ENCODE measurements at places on chromosomes 13 and 19. TPM values are rescaled to one million over a fixed set of nuclear protein-coding genes. Genes with fewer than 3 reads are reported as not detected.

SACS gene
- 32.1 TPM for total RNA-seq

GARRE1 gene
- total RNA-seq = 33.5 TPM

GFY gene
- not detected for total RNA-seq

CABP5 gene
- not detected for total RNA-seq

NLRP5 gene
- total RNA-seq = not detected

ZNF44 gene
- 7.8 TPM for total RNA-seq

RCBTB1 gene
- 26.2 TPM for total RNA-seq

CD79A gene
- total RNA-seq = not detected

ADGRE3 gene
- not detected for total RNA-seq

ZNF665 gene
- total RNA-seq = 5.1 TPM

KASH5 gene
- not detected for total RNA-seq

IGFL2 gene
- not detected for total RNA-seq

CEACAM5 gene
- total RNA-seq = not detected

- H3K36me3 ChIP-seq = no peaks in the 10 kb centered on the region
- H3K27me3 ChIP-seq = no peaks in the 10 kb centered on the region
- H3K4me1 ChIP-seq = peaks cover 37% of the 10 kb centered on the region
- peak; percentile 96 for DNase-seq
Observed at GRCh38 chr19:17135001-17135853, 59.6 kb downstream of the MYO9B start.

DNA sequence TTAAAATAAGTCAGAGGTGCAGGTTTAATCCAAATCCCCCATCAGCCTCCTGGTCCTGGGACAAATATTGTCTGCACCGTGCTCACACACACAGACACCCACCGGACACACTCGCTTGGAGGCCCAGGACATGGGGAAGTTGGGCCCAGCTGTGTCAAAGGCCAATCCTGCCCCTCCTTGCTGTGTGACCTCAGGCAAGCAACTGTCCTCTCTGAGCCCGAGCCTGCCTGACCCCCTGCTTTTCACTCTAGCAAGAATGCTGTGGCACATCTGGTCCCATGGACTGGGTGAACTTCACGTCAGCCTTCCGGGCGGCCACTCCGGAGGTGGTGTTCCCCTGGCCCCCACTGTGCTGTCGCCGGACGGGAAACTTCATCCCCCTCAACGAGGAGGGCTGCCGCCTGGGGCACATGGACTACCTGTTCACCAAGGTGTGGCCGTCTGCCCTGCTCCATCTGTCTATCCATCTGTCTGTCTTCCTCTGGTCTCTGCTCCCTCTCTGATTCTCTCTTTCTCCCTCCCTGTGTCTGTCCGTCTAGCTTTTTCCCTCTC is 9.3 kb downstream of the UPK1A start:
- H3K27me3 ChIP-seq = peaks cover 8% of the 10 kb centered on the region
- DNase-seq = no peak
- H3K27ac ChIP-seq = no peak overlapping the region
- no peak overlapping the region for H3K4me3 ChIP-seq

GRCh38 chr13:100182900-100183490 is 94.1 kb downstream of the PCCA start:
- H3K27ac ChIP-seq = no peak overlapping the region
- no peaks in the 10 kb centered on the region for H3K36me3 ChIP-seq
- no peaks in the 10 kb centered on the region for H3K27me3 ChIP-seq
- H3K4me1 ChIP-seq = peaks cover 12% of the 10 kb centered on the region

- H3K4me3 ChIP-seq = no peak overlapping the region
- H3K27me3 ChIP-seq = no peaks in the 10 kb centered on the region
- no peak for DNase-seq
- no peaks in the 10 kb centered on the region for H3K36me3 ChIP-seq
- no peak overlapping the region for H3K27ac ChIP-seq
Observed at GRCh38 chr13:42762251-42762650, 19.1 kb upstream of the FAM216B start.

- no peak overlapping the region for H3K4me3 ChIP-seq
- H3K27ac ChIP-seq = no peak overlapping the region
- H3K4me1 ChIP-seq = peaks cover 30% of the 10 kb centered on the region
- DNase-seq = no peak
- no peaks in the 10 kb centered on the region for H3K36me3 ChIP-seq
Observed at GRCh38 chr13:44117351-44117750, 237.6 kb downstream of the LACC1 start.

DNA sequence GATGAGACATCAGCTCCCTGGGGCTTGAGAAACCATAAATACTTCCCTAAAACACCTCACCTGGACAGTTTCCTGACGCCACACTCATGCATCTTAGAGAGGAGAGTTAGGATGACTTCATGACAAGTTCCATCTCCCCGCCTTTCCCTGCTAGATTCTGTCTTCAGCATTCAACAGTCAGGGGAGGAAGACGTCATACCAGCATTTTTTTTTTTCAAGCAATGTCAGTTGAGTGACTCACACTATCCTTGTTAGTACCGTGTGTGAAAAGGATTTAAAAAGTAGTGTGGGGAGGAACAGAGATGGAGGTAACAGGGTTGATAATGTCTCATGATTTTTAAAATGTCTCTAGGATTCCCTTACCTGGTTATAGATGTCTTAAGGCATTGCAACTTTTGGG is at the start of gene OR7D2:
TSS of gene OR7D2 (plus strand) at position 79 of the 400 bp plus-strand sequence. CDS start 6,803 bp downstream, outside the sequence.
- no peak within 1 kb of the TSS for H3K27ac ChIP-seq
- H3K4me1 ChIP-seq = no peaks in the 10 kb centered on the region
- no peak for DNase-seq
- H3K4me3 ChIP-seq = no peak within 1 kb of the TSS
- peaks cover 10% of the 10 kb centered on the region for H3K36me3 ChIP-seq

- no peak for DNase-seq
- no peak overlapping the region for H3K27ac ChIP-seq
- H3K27me3 ChIP-seq = no peaks in the 10 kb centered on the region
- H3K4me1 ChIP-seq = peaks cover 3% of the 10 kb centered on the region
- no peak overlapping the region for H3K4me3 ChIP-seq
- peaks cover 3% of the 10 kb centered on the region for H3K36me3 ChIP-seq
Observed at GRCh38 chr19:18764591-18765051, 26.5 kb downstream of the COMP start.

- DNase-seq = no peak
- H3K4me1 ChIP-seq = no peaks in the 10 kb centered on the region
- no peak overlapping the region for H3K4me3 ChIP-seq
- H3K27me3 ChIP-seq = no peaks in the 10 kb centered on the region
- H3K36me3 ChIP-seq = no peaks in the 10 kb centered on the region
Observed at GRCh38 chr13:53201454-53202225, 173.0 kb downstream of the OLFM4 start.

DNA sequence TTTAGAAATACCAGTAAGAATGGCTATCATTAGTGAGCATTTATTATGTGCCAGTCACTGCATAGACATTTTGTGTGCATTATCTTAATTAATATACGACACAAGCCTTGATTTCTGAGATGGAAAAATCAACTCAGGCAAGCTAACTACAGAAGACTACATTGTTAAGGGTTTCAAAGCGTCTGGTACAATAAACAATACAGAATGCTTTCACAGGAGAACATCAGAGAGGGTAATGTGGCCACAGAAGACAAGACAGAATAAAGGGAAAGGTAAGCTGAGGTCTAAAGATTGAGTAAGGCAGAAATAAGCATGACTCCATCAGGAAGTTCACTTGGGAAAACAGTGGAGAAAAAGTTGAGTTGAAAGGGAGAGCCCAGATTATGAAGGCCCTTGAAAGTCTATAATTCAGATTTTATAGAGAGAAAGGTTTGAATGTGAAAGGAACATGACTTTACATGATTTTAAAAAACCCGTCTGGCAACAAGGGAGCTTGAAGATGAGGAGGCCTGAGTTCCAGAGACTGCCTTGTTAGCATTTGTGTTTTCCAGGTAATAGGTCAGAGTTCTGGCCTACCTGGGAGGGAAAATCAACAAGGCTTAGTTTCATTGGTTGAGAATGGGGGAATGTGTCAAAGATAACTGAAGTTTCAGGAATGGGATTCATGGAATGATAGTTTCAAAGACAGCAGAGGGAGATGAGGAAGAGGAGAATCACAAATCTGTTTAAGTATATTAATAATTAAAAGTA is 1.8 kb upstream of the MBNL2 start:
- H3K27ac ChIP-seq = no peak overlapping the region
- no peak overlapping the region for H3K4me3 ChIP-seq
- DNase-seq = no peak
- peaks cover 20% of the 10 kb centered on the region for H3K4me1 ChIP-seq
- no peaks in the 10 kb centered on the region for H3K36me3 ChIP-seq
- no peaks in the 10 kb centered on the region for H3K27me3 ChIP-seq

DNA sequence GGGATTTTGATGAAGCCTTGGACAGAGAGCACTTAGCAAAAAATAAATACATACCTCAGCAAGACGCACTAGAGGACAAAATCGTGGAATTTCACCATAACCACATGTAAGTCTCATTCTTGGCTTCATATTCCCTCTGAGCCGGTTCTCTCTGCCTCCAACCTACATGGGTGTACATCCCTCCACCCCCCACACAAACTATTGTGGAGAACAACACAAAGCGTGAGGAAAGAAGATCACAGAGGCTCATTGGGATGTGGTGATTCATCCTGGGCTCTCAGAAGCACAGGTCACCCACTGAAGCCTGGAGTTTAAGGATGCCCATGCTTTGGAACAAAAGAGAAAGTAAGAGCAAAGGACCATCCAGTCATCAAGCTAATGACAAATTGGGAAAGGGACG is 192.2 kb downstream of the STK24 start:
- H3K4me1 ChIP-seq = peaks cover 25% of the 10 kb centered on the region
- DNase-seq = no peak
- peak overlapping the region; percentile 74 for H3K27ac ChIP-seq
- H3K27me3 ChIP-seq = no peaks in the 10 kb centered on the region
- peaks cover 77% of the 10 kb centered on the region for H3K36me3 ChIP-seq
- no peak overlapping the region for H3K4me3 ChIP-seq

DNA sequence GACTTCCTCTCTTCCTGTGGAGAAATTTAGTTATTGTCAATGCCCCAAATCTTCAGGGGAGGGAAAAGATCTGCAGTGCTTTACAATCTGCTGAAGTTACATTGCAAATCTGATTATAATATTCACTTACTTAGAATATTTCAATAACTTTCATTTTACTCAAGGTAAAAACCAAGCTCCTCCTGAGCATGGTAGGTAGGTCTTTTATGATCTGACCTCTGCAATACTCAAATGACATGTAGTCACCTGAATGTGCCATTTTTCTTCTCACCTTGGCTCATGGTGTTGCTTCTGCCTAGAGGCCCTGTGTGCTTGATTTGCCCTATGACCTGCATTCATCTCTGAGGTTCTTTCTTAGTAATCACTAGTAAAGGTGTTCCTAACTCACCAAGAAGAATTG is 331.4 kb downstream of the HS6ST3 start:
- no peak overlapping the region for H3K4me3 ChIP-seq
- no peaks in the 10 kb centered on the region for H3K4me1 ChIP-seq
- H3K36me3 ChIP-seq = no peaks in the 10 kb centered on the region
- DNase-seq = no peak

- no peak overlapping the region for H3K27ac ChIP-seq
- H3K4me1 ChIP-seq = no peaks in the 10 kb centered on the region
- no peak overlapping the region for H3K4me3 ChIP-seq
Observed at GRCh38 chr19:31749231-31749630, 400.0 kb upstream of the TSHZ3 start.

GRCh38 chr19:47623921-47624391 is 15.0 kb downstream of the BICRA start:
- H3K27me3 ChIP-seq = no peaks in the 10 kb centered on the region
- peaks cover 23% of the 10 kb centered on the region for H3K4me1 ChIP-seq
- H3K36me3 ChIP-seq = peaks cover 4% of the 10 kb centered on the region
- DNase-seq = no peak

GRCh38 chr13:76267216-76267615 is 619.0 kb downstream of the KCTD12 start:
- peaks cover 10% of the 10 kb centered on the region for H3K27me3 ChIP-seq
- no peak for DNase-seq
- no peak overlapping the region for H3K4me3 ChIP-seq
- H3K27ac ChIP-seq = no peak overlapping the region
- H3K36me3 ChIP-seq = no peaks in the 10 kb centered on the region

GRCh38 chr19:46372901-46373490 is 26.1 kb downstream of the PPP5C start:
- H3K4me1 ChIP-seq = peaks cover 52% of the 10 kb centered on the region
- peak overlapping the region; percentile 96 for H3K27ac ChIP-seq
- H3K4me3 ChIP-seq = no peak overlapping the region

- no peak overlapping the region for H3K27ac ChIP-seq
- H3K4me3 ChIP-seq = no peak overlapping the region
- H3K4me1 ChIP-seq = peaks cover 17% of the 10 kb centered on the region
- no peaks in the 10 kb centered on the region for H3K36me3 ChIP-seq
Observed at GRCh38 chr13:107563099-107563925, 652.0 kb downstream of the LIG4 start.

DNA sequence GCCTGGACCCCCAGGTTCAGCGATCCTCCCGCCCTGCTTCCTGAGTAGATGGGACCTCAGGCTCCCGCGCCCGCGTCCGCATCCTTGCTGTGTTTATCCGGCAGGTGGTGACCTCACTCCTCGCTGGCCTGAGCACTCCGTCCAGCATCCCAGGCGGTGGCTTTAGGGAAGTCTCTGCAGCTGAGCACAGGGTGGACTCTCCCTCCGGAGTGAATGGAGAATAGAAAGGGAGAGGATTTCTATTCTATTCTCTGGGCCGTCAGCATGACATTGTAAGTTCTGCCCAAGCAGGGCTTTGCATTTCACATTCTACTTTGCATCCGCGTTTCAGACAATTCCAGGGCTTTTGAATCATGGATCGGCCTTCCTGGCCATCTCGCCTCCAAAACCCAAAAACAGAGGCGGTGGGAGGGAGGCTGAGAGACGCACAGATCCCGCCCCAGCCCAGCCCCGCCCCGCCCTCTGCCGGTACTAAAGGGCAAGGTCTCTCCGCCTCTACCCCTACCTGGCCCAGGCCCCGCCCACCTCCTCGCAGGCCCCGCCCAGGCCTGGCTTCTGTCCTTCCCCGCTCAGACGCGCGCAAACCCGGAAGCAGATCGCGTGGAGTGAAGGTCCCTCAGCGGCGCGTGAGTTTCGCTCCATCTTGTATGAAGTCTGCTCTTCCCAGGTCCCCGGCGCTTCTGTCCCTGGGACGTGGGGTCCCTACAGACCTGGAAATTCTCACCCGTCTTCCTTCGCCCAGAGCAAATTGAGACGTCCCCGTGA is at the start of gene ZNF525:
TSS of gene ZNF525 (plus strand) at position 572 of the 765 bp plus-strand sequence. CDS start 6,577 bp downstream, outside the sequence.
- H3K4me1 ChIP-seq = peaks cover 13% of the 10 kb centered on the region
- DNase-seq = peak; percentile 94
- no peaks in the 10 kb centered on the region for H3K27me3 ChIP-seq
- peak within 1 kb of the TSS; percentile 90 for H3K27ac ChIP-seq
- no peaks in the 10 kb centered on the region for H3K36me3 ChIP-seq

- no peaks in the 10 kb centered on the region for H3K36me3 ChIP-seq
- H3K4me3 ChIP-seq = no peak overlapping the region
- no peak for DNase-seq
- no peak overlapping the region for H3K27ac ChIP-seq
Observed at GRCh38 chr13:88726075-88726474, 1054.9 kb downstream of the SLITRK5 start.

GRCh38 chr19:10979951-10980381 is 19.1 kb downstream of the SMARCA4 start:
- H3K27me3 ChIP-seq = no peaks in the 10 kb centered on the region
- DNase-seq = no peak
- no peak overlapping the region for H3K27ac ChIP-seq
- peaks cover 3% of the 10 kb centered on the region for H3K36me3 ChIP-seq
- no peak overlapping the region for H3K4me3 ChIP-seq
- peaks cover 29% of the 10 kb centered on the region for H3K4me1 ChIP-seq

GRCh38 chr13:65112531-65112941 is 2117.6 kb downstream of the PCDH9 start:
- H3K27me3 ChIP-seq = no peaks in the 10 kb centered on the region
- peaks cover 3% of the 10 kb centered on the region for H3K36me3 ChIP-seq
- peaks cover 12% of the 10 kb centered on the region for H3K4me1 ChIP-seq
- no peak for DNase-seq
